Parietal lobe (tissue), 2 donors: ENCODE measurements at places on chromosomes 3 and 15. TPM values are rescaled to one million over a fixed set of nuclear protein-coding genes. Genes with fewer than 3 reads are reported as not detected.

Gene LRRN1
- 49.1 TPM for total RNA-seq

Gene LAMB2
- 69.2 TPM for total RNA-seq

Gene RTP2
- not detected for total RNA-seq

Gene TMEM108
- total RNA-seq: 54.1 TPM

Gene SLC38A3
- 8.1 TPM for total RNA-seq

Gene CAPN3
- 1.9 TPM for total RNA-seq

Gene ONECUT1
- total RNA-seq: not detected

Gene CCR9
- not detected for total RNA-seq

Gene GOLGA8N
- total RNA-seq: 3.1 TPM

Gene MYNN
- 44.1 TPM for total RNA-seq

Gene WDR49
- 8.8 TPM for total RNA-seq

Gene DZIP1L
- total RNA-seq: 26.9 TPM

Gene MYRIP
- 10.0 TPM for total RNA-seq

Gene SYNM
- 6.3 TPM for total RNA-seq

Gene INSYN1
- 28.5 TPM for total RNA-seq

Gene CFAP161
- 3.4 TPM for total RNA-seq

Gene IMPG2
- 2.8 TPM for total RNA-seq

Gene TUSC7
- total RNA-seq: not detected

Gene SLC9C1
- total RNA-seq: not detected

Gene TOP2B
- total RNA-seq: 494 TPM

Gene NLGN1
- total RNA-seq: 113 TPM

Gene TIGIT
- total RNA-seq: not detected

Gene LRRC2
- 5.9 TPM for total RNA-seq

Gene CCDC39
- total RNA-seq: 0.63 TPM

Gene SNTN
- not detected for total RNA-seq

Gene SMAD6
- total RNA-seq: 2.5 TPM

Gene STARD9
- 35.1 TPM for total RNA-seq
